ENCODE measurements at places on chromosomes 2 and 18.

DNA sequence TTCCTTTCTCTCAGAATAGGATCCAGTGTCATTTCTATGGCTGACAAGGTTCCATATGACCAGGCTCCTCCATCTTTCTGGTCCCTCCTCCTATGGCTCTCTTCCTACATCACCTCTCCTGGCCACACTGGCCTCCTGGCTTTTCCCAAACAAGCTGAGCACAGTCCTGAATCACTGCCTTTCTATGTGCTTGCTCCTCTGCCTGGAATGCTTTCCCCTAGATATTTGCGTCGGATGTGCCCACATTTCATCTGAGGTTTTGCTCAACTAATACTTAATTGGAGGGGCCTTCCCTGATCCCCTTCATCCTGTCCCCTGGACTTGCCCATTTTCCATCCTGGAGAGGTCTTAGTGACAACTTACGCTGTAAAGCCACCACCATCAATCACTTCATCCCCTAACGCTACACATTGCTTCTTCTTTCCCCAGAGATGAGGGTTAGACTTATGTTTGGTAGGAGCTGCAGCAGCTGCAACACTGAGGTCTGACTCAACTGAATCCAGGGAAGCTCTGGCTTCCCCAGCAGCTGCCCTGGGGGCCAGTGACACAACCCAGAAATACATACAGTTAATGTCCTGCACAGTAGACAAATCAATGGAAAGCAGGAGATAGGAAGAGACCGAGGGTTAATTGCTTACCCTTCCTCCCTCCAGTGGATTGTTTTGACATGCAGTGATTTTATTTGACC, 42.9 kb downstream of the QPCT start:
- peak; percentile 30 for DNase-seq

DNA sequence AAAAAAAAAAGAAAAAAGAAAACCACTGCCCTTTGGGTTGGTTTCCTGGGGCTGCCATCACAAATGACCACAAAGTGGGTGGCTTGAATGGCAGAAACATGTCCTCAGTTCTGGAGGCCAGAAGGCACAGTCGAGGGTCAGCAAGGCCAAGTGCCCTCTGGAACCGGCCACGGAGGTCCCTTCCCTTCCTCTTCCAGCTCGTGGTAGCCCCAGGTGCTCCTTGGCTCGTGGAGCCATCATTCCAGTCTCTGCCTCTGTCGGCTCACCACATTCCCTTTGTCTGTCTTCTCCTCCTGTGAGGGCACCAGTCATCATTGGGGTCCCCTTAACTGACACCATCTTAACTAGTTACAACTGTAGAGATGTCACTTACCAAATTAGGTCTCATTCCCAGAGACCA, 8.5 kb upstream of the NFATC1 start:
- DNase-seq, result no peak

- DNase-seq, result no peak
Measured at GRCh38 chr2:114784046-114784445, 341.6 kb downstream of the DPP10 start.

DNA sequence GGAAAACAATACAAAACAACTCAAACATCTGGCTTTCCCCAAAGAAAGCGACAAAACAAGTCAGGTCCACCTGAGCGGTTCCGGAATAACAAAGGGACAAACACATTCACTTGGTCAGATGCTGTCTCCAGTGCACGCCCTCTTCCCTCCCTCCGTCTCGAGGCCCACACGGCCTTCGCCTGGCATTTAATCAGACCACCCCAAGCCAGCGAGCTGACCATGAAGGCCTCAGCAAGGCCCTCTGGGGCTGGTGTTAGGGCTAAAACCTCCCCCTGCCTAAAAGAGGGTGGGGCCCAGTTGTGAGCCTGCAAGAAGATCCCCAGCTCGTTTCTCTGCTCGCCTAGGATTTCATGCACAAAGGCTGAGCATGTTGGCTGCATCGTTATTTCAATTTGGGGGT, 180.3 kb downstream of the EIPR1 start:
- DNase-seq, result no peak

DNA sequence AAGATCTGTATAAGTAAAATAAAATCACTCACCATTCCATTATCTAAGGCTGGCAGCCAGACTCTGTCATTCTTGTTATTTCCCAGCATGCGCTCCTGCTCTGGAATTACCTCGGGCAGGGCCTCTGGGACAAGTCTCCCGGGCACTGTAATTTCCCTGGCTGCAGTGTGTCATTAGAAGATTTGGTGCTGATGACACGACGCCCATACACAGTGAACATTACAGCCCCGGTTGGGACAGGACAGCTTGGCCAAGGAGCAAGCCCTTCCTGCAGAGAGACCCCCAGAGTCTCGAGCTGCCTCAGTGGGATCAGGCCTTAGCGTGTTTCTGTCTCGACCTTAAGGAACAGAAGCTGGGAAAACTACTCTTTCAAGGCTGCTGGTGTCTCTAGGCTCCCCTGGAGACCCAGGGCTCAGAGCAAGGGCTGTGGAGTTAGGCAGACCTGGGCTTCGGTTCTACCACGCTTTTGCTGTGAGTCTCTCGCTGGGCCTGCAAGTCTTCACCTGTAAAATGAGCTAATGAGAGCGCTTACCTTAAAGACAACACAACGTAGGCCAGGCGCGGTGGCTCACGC, 39.7 kb downstream of the SMAD7 start:
- no peak for DNase-seq

GRCh38 chr2:20174410-20174809, 50.5 kb downstream of the SDC1 start:
- no peak for DNase-seq

- no peak for DNase-seq
Measured at GRCh38 chr2:111201214-111201613, 80.5 kb downstream of the BCL2L11 start.

GRCh38 chr2:114283774-114284173, 158.7 kb upstream of the DPP10 start:
- DNase-seq, result no peak

DNA sequence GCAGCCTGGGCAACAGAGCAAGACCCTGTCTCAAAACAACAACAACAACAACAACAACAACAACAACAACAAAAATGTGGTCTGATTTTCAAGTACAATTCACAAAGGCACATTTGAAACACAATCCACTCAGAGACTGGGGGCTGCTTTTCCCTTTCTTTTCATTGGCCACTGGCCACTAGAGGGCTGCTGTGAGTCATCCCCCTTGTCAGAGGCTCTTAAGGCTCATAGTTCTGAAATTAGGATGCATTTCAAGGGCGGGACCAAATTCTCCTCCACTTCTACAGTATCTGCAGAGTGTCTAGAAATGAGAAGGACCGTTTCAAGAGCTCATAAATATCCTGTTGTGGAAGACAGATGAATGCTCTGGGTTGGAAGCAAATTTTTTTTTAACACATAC, 285.4 kb downstream of the NRXN1 start:
- DNase-seq, result no peak

DNA sequence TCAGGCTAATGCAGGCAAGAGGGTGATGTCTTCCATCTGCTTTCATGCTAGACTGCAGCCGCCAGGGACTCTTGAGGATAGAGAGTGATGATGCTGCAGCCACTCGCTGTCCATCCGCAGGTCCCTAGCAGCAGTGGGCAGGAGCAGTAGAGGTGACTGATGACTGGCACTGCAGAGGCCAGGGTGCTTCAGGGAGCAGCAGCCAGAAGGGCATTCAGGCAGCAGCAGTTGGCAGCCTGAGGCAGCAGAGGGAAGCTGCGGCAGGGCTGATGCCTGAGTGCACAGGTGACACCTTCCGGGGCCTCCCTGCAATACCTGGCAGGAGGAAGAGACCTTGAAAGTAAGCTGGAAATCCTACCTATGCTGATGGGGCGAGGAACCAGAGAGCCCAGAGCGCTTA, 214.2 kb downstream of the ICOS start:
- no peak for DNase-seq

GRCh38 chr18:34598120-34598635, 111.9 kb upstream of the DTNA start:
- no peak for DNase-seq

GRCh38 chr18:49352321-49352720, 108.1 kb downstream of the DYM start:
- no peak for DNase-seq

DNA sequence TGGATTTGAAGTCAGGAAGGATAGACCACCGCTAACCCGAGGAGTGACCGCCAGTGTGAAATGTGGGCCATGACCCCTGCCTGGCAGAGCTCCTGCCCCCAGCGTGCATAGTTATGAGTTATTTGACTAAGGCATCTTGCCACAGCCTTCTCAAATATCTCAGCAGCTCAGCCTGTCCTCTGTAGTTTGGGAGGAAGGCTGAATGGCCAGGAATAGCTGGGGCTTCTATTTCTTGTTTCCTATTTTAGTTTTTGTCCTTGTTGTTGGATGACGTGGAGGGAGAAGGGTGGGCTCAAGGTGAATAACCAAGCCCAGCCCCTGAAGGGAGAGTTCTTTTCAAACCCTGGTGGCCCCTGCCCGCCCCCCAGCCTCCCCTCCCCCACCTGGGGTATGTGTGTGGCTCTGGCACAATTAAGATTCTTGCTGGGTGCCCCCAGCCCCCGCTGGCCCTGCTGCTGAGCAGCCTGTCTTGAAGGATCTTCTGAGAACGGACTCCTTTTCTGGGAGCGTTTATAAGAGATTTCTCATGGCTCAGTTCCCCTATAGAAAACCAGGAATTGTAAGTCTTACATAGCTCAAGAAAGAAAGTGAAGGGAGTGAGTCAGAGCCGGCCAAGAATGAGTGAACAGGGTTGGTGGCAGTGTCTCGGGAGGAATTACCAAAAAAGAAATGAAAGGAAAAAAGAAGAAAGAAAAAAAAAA, 157.4 kb downstream of the GLI2 start:
- DNase-seq, result peak; percentile 61

- no peak for DNase-seq
Measured at GRCh38 chr18:8562070-8562469, 47.2 kb upstream of the RAB12 start.

DNA sequence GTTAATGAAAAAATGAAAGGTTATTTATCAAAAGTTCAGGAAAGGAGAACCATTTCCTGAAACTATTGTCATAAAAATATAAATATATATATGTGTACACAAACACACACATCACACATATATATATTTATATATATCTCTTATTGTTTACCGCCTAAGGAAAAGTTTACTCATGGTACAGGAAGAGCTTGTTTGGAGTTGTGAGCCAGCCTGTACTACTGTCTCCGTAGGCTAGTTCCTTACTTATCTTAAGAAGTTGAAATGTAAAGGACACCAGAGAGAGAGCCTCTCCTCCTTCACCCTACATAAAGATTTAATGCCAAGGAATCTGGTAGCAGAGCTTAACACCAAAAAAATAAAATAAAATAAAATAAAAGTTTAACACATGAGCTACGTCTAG, 19.6 kb downstream of the DSC1 start:
- DNase-seq, result no peak

GRCh38 chr2:5990086-5990485, 297.9 kb downstream of the SOX11 start:
- DNase-seq, result no peak

DNA sequence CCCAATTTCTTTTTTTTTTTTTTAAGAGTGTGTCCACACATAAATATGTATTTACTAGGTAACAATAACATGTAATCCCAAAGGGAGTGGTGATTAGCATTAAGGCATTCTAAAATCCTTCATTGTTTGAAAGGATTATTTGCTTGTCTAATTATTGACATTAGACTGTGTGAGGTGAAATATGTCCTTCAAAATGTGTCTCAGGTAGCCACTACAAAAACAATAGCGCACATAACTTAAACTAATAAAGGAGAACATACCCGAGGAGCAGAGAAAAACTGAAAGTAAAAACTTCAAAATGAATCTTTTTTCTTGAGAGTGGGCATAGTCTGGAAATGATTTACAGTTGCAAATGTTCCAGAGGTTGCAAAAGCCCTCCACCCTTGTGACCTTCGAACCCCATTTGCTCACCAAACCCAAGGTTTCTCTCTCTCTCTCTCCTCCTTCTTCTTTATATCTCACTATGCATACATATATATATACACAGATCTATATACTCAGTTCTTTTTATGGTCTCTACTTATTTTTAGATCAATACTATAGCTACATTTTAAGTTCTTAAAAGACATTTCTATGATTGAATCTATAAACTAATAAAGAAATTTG, 24.4 kb upstream of the FRZB start:
- no peak for DNase-seq

- DNase-seq, result no peak
Measured at GRCh38 chr2:182680837-182681236, 35.2 kb upstream of the DNAJC10 start.

DNA sequence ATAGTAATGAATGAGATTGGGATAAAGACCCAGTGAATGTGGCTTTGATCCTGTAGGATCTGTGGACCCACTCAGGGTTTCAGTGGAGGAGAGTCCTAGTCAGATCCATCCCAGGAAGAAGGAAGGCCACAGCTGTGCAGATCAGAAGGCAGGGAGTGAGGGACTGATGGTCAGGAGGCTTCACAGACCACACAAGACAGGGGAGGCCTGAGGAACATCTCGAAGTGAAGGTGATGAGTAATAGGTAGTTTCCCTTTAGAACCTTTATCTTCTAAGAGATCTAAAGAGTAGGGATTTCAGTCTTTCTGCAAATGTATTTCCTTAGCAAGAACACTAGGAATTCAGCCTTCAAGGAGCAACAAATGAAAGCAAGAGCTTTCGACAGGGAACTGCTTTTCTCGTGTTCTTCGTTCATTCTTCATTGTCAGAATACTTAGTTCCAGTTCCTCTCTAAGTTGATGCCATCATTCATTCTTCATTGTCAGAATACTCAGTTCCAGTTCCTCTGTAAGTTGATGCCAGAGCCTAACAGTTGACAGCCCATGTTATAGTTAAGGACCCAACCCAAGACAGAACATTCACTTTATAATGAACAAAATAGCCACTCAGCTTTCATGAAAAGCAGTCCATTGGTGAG, 150.2 kb upstream of the EPAS1 start:
- DNase-seq, result no peak

DNA sequence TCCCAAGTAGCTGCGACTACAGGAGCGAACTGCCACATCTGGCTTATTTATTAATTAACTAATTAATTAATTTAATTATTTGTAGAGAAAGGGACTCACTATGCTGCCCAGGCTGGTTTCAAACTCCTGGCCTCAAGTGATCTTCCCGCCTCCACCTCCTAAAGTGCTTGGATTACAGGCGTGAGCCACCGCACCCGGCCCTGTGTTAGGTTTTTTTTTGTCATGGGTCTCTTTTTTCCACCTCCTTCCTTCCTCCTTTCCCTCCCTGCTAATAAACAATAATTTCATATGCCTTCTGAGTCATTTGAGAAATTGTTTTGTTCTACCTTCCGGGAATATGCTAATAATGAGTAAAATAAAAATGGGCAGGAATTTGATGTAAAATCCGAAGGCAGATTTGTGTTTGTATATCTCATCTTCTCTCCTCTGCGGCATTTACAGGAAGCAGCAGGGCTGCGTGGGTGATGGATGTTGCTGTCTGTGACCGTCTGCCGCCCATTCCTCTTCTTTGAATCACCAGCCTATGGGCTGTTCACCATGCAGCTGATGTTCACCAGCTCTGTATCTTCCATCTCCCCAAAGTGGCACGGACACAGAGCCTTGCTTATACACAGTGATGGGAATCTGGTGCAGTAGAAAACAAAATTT, 89.9 kb downstream of the ACSL3 start:
- DNase-seq, result peak; percentile 22

DNA sequence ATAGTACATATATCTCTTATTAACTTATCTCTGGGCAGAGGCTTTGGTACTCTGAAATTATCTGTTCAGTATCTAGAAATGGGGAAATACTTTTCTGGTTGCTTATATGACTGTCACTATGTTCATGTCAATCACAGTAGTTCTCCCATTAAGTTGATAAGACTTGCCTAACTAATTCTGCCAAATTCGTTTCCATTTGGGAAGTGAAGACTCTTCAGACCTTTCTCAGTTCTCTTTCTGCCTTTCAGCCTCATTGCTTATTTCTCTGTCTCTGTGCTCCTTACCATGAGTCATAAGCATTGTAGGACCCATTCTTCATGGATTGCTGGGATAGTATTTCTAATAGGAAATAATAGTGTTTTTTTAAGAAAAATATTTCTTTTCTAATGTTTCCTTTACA, 113.5 kb downstream of the PHLPP1 start:
- no peak for DNase-seq
